ENCODE measurements at places on chromosomes 2 and 18.

- no peak for DNase-seq
Observed at GRCh38 chr2:98216616-98217015, 129.6 kb upstream of the CNGA3 start.

GRCh38 chr18:55302167-55302833 is 285.7 kb downstream of the TCF4 start:
- DNase-seq = no peak

- DNase-seq = peak; percentile 79
Observed at GRCh38 chr2:6780765-6781274, 84.9 kb downstream of the CMPK2 start.

DNA sequence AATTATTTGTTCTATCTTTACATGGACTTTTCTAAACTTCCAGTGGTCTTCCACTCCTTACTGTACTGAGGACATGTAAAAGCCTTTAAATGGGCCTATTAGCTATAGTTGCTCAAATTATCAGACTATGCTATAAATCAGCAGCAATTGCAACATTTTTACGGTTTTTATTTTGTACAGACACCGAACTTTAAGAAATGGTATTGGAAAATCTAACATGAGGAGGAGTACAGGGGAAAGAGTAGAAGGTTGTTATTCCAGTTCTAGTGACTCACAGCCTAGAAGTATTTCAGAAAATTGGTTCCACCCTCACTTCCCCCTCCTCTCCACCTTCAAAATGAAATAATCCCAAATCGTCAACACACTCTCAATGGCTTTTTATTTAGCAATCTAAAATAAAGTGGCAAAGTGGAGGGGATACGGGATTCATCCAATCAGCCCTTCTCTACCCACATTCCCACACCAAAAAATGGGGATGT is 1.1 kb downstream of the NCKAP1 start:
- peak; percentile 16 for DNase-seq

- no peak for DNase-seq
Observed at GRCh38 chr2:155141418-155141817, 442.9 kb downstream of the KCNJ3 start.

DNA sequence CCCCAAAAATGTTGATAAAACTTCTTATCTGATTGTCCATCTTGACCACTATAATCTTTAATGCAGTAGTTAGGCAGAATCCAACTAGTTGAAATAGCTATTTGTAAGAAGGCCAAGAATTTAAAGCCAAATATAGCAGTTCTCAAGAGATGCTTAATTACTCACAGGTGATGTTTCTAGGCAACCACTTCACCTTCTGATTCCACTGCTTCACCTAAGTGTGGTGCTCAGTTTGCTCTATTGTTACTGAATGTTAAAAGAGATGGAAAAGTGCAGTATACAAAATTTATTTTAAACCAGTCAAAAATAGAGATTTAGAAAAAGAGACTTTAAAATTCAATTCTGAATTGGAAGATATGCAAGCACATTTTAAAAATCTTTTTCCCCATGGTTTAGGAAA is 539.4 kb downstream of the ZNF804A start:
- no peak for DNase-seq

- peak; percentile 40 for DNase-seq
Observed at GRCh38 chr2:134206031-134206430, 47.8 kb upstream of the MGAT5 start.

- DNase-seq = peak; percentile 0
Observed at GRCh38 chr18:59730896-59731295, 33.7 kb upstream of the CCBE1 start.

DNA sequence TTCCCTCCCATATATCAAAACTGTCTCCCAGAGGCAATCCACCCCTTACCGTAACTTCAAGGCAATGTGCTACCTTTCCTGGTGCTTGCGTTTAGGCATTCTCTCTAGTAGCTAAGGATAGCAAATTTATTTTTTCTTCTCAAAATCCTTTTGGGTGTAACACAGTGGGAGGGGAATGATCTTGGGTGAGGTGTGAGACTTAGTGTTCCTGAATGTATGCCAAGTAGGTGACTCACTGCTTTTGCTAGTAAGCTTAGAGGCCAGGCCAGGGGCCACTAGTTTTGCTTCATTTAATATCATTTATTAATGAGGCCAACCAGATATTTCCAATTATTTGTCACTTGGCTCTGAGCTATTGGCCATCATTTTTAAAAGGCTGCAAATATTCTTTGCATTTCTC is 135.5 kb downstream of the NAPG start:
- no peak for DNase-seq

DNA sequence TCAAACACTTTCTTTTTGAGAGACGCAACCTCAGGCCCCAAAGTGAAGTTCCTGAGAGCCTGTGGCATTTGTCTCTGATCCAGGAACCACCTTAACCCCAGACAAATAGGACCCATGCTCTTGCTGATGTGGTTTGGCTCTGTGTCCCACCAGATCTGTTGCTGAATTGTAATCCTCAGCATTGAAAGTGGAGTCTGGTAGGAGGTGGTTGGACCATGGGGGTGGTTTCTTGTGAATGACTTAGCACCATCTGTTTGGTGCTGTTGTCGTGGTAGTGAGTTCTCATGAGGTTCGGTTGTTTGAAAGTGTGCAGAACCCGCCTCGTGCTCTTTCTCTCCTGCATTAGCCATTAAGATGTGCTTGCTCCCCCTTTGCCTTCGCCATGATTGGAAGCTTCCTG is 252.6 kb downstream of the FAM210A start:
- no peak for DNase-seq

- DNase-seq = no peak
Observed at GRCh38 chr2:145221516-145221915, 701.6 kb upstream of the ZEB2 start.

DNA sequence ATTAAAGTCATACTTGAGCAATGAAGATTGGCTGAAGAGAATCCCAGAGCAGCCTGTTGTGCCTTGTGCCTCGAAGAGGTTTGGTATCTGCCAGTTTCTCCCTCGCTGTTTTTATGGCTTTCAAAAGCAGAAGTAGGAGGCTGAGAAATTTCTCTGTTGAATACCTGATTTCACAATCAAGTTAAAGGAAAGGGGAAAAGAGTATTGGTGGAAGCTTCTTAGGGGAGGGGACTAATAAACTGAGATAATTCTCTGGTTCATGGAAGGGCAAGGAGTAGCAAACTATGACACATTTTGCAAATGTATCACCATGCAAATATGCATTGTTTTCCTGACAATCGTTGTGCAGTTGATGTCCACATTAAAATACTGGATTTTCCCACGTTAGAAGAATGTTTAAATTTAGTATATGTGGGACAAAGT is at the start of gene IL1B:
Gene IL1B (minus strand): TSS at position 85 of the 423 bp plus-strand sequence. CDS start 550 bp downstream, outside the sequence.
- peak; percentile 92 for DNase-seq

GRCh38 chr2:33848486-33848885 is 249.4 kb upstream of the FAM98A start:
- no peak for DNase-seq

DNA sequence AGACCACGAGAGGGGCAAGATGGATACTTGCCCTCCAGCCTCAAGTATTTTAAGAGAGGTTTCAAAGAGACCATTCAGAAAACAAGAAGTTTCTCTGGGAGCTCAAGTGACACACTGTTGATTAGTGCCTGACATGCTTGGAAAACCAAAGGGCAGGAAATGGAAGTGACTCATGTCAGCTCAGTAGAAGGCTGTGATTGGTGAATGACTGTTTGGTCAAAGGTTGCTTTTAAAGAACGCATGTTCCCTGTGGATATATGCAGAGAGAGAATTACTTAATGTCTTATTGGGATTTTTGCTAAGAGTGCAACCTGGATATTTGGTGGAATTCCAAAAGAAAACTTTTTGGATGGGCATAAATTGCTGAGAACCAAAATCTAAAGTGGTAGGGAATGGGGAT is 549.9 kb downstream of the XIRP2 start:
- no peak for DNase-seq

Measured in KBM-7 (cell line).